ENCODE measurements at places on chromosomes 16 and 17.

DNA sequence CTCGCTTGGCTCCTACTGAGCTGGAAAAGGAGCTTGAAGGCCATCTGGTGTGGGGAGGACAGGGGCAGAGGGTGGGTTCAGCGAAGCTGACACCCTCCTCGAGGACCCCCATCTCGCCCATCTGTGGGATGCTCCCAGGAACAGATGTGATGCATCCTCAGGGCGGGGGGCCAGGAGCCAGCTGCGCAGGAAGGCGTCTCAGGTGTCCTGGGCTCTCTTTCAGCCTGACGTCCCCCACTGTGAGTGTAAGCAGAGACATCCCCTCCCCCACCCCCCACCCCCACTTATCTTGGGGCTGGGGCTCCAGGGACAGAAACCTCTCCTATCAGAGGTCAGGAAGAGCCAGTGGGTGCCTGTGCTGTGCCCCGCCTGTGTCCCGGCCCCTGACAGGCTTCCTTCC lies 16.2 kb downstream of the KIF19 start:
- no peak for DNase-seq

- no peak for DNase-seq
These were observed 1.3 kb upstream of the ZNF821 start for GRCh38 chr16:71885261-71885650.

GRCh38 chr17:30570596-30571265 lies 93.5 kb downstream of the GOSR1 start:
- DNase-seq, result no peak

- no peak for DNase-seq
These were observed 39.4 kb upstream of the PHB1 start for GRCh38 chr17:49454050-49454449.

DNA sequence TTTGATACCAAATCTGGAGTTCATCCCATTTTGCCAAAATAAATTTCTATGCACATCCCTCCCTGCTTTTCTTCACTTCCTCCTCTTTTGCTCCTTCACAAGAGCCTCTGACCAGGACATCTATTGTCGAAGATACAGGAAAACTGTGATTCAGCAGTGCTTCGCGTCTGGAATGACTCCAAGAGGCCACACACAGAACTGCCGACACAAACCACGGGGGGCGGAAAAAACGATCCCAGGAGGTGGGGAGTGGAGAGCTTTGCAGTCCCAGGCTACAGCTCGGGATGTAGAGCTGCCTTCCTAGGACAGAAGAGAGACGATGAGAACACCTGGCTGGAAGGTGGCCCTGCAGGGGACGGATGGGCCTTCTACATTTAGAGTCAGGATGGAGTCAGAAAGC lies 102.8 kb downstream of the XYLT1 start:
- no peak for DNase-seq

DNA sequence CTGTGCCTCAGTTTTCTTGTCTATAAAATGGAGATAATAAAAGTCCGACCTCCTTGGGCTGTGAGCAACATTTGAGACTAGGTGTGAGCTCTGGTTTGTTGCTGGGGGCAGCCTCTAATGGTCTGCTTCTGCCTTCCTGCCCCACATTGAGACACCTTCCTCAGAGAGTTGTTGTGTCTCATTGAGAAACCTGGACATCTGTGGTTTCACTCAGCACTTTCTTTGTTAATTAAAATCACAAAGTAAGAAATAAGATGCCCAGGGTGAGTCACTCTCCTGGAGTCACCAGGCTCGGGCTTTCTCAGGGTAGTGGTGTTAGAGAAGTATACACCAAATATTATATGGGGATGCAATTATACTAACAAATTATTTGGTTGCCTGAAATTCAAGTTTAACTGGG lies 389.2 kb upstream of the SALL1 start:
- no peak for DNase-seq

- DNase-seq, result no peak
These were observed 477 bp upstream of the CLDN9 start for GRCh38 chr16:3012246-3012645.

DNA sequence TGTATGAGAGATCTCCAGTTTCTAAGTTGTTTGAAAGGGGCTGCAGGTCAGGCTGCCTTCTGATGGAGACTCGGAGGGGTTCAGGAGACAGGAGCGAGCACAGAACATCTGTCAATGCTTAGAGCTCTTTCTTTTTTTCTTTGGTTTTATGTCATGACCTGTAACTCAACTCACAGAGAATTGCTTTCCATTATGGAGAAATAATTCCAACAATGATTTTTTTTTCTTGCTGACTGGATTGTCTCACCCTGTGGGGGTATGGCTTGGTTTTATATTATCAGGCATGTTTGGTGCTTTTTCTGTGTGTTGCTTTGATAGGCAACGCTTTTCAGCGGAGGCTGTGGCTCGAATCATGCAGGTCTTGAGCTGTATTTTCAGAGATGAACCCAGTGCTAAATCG lies 10.7 kb upstream of the KCNJ2 start:
- no peak for DNase-seq

GRCh38 chr17:56160422-56160821 lies 7.1 kb downstream of the ANKFN1 start:
- no peak for DNase-seq

GRCh38 chr16:80733407-80733806 lies 71.0 kb downstream of the CDYL2 start:
- peak; percentile 34 for DNase-seq

DNA sequence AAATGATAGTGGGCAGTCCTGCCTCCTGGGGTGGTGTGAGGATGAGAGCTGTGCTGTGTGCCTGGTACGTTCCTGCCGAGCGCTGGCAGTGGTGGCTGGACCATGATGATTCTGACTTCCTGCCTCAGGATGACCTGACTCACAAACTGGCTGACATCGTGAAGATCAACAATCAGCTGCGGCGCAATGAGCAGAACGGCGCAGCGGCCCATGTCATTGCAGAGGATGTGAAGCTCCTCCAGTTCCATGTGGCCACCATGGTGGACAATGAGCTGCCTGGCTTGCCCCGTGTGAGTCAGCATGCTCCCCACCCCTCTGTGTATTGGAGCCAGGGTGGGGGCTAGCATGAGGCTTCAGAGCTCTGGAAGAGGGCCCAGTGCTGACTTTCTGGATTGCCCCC lies 13.1 kb downstream of the POLR2A start:
- DNase-seq, result no peak

DNA sequence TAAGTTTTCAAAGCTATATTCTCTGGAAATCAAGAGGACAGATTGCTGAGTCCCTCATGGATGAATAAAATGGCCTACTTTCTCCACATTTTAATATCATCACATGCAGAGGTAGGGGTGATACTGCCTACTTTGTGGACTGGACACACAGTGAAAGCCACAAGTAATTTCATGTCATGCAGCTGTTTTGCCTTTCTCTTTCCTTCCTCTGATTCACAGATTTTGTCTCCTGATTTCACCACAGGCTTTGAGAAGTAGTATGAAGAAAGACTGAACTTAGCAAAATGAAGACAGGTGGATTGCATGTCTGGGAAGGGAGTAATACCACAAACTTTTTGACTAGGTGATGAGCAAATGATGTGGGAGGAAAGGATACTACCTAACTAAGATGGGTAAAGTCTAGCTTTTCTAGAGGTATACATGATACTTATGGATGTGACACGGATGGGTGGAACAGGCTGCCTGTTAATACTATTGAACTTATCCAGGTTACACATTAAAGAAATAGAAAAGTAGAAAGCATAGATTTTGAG lies 478.4 kb upstream of the GOT2 start:
- no peak for DNase-seq

DNA sequence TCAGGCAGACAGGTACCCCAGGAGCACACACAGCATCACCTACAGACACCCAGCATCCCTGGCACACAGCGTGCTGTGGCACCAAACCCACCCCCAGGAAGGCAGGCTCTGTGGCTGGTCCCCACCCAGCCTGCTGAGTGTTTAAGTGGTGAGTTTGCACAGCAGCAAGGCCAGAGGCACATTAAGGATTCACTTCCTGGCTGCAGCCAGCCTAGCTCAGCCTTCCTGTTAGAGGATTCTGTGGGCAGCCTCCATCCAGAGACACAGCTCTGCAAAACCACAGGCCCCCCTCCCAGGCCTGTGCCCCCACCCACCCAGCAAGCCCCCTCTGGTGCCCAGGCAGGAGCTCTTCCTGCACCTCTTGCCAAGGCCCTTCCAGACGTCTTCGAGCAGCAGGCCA lies 36.1 kb upstream of the PHB1 start:
- peak; percentile 53 for DNase-seq

DNA sequence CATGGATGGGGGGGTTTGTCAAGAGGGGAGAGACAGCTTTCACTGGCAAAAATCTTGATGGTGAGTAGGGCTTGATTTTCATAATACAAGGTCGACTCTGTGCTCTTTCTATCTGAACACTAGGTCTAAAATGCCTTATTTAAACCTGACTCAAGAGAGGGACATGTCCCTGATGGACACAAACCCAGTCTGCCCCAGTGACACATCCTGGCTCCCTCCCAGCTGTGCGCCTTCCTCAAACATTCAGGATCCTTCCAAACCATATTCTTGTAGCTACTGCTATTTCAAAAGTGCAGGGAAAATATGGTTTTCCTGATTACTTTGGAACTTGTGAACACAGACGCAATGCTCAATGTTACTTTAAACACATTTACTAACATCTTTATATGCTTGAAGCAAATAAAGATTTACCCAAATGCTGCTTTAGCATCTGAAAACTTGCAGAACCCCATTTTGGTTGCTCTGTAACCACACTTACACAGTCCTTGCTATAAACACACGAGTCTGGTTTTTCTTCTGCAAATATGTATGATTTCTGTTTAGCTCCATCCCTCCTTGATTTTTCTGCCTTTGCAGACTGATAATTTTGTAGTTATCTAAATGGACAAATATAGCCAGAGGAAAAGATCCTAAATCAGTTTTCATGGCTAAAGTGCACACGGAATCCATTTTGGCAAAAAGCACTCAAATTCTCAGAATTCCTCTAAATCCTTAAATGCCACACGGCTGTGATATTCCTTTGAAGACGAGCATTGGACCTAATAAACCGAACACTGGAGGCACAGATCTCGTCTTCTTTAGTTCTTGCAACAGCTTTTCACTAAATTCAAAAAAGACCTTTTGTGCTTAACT lies 499.9 kb upstream of the ZFHX3 start:
- no peak for DNase-seq

DNA sequence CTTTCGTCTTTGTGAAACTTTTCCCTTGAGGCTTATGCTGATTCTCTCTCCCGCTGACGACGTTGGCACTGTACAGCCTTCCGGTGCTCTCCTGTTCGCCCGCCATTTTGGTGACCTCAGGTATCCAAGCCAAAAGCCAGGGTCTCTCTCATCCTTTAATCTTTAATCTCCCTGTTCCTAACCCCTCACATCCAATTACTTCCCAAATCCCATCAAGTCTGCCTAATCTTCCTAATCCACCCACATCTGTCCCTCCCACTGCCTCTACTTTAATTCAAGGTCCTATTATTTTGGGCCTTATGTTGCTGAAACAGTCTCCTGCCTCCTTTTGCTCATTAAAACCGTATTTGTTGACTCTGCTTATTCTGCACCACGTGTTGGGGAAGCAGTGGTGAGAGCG lies 7.3 kb downstream of the WRAP53 start:
- DNase-seq, result no peak

GRCh38 chr16:2155977-2156848 lies 631 bp downstream of the TRAF7 start:
- DNase-seq, result no peak

GRCh38 chr17:82835122-82835521 lies 4.7 kb downstream of the ZNF750 start:
- no peak for DNase-seq

Data from Jurkat, Clone E6-1 (cell line).